ENCODE measurements at places on chromosomes 7 and 10.

GRCh38 chr7:151795168-151795811, 81.6 kb downstream of the PRKAG2 start:
- DNase-seq = peak; percentile 68

- DNase-seq = no peak
Measured at GRCh38 chr7:36265680-36266079, 112.6 kb downstream of the EEPD1 start.

DNA sequence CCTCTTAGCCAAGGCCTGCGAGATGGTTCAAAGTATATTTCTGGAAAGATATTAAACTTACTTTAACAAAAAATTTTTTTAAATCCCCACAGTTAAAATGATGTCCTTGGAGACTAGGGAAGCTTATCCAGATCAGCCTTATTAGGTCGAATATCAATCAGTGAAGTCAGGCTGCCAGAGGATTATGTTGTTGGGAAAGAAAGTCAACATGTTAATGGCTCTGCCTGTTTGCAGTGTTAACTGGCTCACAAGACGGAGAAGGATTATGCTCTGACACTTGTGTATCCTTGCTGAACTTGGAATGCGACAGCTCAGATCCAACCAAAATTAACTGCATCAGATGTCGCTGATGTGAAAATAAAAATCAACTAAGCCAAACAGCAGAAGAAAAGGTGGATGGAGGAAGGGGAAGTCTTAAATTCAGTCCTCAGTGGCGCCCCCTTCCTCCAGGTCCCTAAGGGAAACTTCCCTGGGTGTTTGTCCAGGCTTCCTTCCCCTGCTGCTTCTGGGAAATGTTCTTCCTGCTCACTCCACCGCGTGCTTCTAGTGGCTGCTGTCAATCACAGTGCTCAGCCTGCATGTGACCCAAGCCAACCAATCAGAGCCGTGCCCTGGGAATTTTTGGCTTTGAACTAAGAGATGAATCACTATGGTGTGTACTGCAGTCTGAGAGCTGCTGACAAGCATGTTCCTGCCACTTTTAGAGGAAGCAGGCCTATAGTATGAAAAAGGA, 690.4 kb upstream of the NRP1 start:
- no peak for DNase-seq

DNA sequence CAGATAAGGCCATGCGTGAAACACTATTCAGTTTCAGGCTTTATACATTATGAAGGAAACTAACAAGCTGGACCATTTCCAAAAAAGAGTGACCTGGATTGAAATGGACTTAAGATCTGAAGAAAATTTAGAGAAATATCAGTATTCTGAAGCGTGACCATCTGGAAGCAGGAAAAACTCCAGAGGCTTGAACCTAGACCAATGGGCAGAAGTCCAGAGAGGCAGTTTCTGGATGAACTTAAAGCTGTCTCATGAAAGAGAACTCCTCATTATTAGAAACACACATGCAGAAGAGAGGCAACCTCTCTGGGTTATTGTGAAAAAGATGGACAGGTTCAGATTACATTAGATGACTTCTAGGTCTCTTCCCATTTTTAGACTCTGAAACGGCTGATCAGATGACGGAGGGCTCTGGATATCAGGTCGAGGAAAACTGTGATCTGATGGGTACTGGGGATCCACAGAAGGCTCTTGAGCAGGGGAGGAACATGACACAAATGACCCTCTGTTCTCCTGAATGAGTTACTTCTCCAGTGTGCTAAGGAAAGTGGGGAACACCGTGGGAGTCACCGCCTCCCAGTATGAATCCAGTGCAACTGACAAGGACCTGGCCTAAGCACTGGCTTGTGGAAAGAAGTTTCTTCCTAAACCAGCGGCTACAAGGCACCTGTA, 116.5 kb downstream of the SPDYE5 start:
- no peak for DNase-seq

DNA sequence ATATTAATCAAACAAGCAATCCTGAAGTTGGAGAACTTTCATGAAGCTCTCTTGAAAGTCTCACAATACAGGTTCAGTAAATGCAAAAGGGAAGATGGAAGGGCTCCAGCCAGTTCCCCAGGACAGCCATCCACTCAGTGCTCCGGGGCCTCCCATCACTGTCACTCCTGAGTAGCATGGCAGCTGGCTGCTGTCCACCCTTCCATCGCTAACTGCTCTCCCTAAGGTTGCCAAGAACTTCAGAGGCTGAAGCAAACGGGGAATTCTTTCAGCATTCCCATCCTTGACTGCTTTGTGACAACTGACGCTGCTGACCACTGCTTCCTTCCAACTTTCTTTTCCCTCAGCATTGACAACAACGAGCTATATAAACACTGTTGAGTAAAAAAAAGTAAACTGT, 69.1 kb downstream of the VPS41 start:
- DNase-seq = no peak

DNA sequence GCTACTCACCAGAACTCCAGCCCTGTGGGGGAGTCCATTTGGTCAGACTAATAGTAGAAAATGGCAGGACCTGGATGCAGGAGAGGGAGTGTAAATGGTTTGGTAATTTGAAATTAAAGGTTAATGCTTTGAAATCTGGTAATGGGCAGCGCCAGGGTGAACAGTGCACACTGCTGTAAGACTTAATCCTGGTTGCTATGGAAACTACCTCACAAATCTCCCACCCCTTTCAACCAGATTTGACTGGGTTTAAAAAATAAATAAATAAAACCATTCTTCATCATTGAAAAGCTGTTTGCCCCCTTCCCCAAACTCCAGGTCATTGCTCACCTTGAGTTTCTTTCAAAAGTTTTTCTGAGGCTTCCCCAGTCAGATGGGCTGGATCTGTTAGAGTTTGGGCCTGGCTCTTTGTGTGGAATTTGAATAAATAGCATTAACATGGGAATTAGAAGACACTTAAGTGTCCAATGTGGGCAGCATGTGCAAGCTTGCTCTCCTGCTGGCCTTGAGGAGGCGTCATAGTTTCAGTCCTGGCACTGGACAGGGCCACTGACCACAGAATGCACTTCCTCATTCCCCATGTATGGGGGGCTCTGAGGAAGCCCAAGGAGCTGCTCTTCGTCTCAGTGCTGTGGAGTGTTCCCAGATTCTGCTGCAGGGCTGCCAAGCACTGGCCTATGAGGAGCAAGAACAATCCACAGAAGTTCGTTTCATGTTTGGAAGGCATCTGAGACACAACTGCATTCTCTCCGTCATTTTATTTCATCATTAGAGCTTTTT, 90.7 kb downstream of the LRRC4 start:
- no peak for DNase-seq

DNA sequence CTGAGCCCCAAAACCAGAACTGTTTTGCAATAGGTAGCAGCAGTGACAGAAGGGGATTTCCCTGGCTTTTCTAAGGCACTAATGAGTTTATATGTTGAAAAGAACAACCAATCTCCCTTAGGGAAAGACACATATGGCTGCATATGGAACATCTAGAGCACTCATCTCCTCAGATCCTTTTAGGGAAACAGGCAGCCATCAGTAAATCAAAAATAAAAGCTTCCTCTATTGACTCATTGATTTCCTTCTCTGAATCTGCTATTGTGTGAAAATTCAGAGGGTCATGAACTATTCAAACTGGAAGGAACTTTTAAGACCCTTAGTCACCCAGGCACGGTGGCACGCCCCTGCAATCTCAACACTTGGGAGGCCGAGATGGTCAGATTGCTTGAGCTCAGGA, 110.9 kb upstream of the NANOS1 start:
- DNase-seq = no peak
